ENCODE measurements at places on chromosomes 2 and 18. TPM values are rescaled to one million over a fixed set of nuclear protein-coding genes. Genes with fewer than 3 reads are reported as not detected.

DNA sequence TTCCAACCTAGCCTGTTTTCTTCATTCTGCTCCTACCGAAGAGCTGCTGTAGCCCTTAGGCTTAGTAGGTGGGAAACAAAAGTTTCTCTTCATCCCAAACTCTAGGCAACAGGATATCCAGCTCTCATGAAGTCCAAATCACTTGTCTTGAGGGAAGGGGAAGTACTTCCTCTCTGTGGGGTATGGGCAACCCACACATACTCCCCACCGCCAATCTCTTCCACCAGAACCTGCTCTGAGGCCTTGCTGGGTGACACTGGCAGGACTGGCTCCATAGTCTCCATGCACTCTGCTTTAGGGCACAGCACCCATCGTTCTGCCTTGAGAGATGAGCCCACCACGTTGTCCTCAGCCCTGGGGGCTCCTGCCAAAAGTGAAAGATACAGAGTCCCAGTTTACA, 173.0 kb downstream of the NCK2 start:
- DNase-seq: no peak

- no peak for DNase-seq
Measured at GRCh38 chr2:134866498-134867099, 28.2 kb downstream of the ACMSD start.

DNA sequence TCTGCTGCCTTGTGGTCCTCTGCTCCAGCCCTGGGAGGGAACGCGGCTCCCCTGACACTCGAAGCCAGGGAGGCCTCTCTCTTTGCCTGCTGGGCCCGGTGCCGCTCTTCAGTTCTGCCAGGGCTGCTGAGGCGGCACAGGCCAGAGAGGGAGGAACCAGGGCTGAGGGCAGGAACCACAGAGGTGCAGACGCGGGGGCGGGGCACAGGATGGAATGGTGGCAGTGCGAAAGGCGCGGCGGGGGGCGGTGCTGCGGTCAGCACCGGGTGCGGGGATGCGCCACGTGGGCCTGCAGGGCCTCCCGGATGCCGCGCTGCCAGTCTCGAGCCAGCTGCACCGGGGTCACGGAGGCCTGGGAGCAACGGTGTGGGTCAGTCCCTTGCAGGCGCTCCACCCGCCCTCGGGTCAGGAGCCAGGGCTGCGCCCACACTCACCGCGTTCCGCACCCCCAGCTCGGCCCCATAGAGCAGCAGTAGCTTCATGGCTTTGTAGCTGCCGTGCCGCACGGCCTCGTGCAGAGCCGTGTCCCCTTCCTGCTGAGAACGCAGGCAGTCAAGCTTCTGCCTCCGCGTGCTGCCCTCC, 4.4 kb downstream of the ANKRD23 start:
- DNase-seq: no peak

- no peak for DNase-seq
Measured at GRCh38 chr18:70235478-70235877, 30.0 kb upstream of the RTTN start.

DNA sequence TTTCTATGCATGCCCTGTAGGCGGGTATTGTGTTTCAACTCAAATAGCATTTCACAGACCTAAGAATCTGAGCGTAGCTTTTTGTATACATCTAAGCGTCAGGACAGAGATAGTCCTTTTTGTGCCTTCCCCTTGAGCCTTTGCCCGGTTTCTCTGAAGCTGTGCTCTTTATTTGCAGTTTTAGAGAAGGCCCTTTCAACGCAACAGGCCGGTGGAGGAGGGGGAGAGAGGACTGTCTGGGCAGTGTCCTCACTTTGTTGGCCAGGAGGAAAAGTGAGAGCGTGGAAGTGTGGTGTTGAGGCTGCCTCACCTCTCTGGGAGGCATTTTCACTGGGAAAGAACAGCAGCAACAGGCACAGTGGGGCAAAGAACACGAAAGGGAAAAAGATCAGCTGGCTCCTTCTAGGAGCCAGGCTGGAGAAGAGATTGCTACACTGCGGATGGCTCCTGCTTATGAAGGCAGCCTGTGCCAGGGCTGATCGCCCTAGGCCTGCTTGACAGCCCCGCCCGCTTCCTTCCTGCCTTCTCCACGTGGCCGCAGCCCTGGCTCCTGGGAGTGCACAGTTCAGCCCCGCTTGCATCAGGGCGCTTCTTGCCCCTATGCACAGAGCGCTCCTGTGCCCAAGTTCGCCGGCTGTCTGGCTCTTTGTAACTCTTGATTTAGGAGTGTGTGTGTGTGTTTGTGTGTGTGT, 195.6 kb upstream of the POU3F3 start:
- DNase-seq: no peak

DNA sequence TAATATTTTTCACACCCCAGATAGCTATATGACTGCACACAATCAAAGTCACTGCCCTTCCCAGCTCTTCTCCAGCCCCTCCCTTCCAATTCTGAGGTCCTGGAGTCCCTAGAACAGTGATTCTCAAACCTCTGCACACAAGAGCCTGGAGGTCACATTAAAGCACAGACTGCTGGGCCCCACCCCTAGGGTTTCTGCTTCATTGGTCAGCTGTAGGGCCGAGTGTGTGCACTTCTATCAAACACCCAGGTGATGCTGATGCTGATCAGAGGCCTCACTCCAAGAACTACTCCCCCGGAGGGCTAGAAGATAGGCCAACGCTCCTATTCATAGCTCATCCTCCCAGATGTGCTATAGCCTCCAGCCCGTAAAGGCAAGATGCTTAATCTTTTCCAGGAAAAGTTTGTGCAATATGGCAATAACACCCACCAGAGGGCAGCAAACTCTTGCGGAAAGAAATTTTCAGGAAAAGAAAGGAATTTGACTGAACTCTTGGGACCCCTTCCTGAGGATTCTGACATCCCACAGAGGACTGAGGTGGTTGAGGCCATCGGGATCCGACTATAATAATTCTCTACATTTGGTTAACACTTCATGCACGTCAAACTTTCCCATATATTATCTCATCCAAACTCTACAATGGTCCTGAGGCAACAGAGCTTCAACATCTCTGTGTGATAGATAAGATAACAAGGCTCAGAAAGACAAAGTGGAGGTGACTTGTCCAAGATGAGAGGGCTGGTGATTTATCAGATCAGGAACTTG, 194.2 kb upstream of the PKDCC start:
- no peak for DNase-seq

DNA sequence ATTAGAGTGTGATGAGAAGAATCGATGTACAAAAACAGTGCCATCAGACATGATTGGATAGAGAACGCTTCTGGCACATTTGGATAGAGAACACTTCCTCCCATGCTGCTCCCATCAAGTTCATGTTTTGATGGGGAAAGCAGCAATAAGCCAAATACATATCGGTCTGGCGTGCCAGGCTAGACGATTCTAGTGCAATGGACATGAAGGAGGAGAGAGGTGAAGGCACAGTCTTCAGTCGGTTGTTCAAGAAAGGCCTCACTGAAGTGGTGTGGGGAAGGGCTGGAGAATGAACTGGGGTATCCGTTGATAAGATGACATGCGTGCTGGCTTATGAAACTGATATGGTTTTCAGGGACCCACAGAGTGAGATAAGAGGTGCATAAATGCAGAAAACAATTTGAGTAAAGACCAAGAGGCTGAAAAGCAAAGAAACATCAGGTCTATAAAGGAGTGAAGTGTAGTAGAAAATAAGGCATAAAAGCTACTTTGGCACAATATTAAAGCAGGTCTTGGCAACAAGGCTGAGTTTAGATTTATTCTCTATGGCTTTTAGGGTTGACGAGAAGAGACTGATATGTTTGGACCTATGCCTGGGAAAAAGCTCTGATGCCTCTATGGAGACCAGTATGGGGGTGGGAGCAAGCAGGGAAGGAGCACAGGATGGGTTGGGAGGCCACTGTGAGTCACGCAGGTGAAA, 117.6 kb upstream of the PIEZO2 start:
- no peak for DNase-seq

GRCh38 chr2:38700113-38700785, 34.3 kb downstream of the GALM start:
- DNase-seq: no peak

GRCh38 chr2:119523952-119524694, at the start of gene SCTR:
TSS of gene SCTR (minus strand) at chr2:119524483. CDS start at chr2:119524226, 257 bp downstream.
- DNase-seq: no peak

DNA sequence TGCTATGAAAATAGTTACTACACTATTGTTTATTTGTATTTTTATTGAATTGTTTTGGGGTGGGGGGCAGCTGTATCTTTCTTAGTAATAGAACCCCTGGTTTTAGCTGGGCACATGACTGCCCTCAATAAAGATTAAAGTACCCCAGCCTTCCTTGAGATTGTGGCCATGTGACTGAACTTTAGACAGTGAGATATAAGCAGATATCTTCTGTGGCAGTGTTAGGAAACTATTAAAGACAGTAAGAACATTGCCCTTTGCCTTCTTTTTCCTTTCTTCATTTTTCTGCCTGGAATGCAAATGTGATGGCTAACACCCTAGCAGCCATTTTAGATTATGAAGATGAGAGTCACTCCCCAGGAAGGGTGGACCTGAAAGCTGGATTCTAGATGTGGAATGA, 47.9 kb upstream of the AKAIN1 start:
- no peak for DNase-seq

DNA sequence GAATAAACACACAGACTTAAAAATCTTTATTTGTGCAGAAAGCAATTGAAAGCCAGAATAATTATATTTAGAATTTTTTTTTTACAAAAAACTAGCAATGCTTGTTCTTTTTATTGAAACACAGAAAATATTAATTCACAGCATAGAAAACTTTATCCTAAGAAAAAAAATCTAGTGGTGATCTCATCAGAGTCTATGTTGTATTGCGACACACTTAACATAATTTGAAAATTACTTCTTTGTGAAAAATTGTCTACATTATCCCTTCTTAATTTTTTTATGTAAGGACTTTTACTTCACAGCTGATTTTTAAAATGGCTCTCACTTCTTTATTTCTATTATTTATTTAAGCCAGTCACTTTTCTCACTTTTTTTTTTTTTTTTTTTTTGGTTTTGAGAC, 103.4 kb downstream of the LDLRAD4 start:
- no peak for DNase-seq

DNA sequence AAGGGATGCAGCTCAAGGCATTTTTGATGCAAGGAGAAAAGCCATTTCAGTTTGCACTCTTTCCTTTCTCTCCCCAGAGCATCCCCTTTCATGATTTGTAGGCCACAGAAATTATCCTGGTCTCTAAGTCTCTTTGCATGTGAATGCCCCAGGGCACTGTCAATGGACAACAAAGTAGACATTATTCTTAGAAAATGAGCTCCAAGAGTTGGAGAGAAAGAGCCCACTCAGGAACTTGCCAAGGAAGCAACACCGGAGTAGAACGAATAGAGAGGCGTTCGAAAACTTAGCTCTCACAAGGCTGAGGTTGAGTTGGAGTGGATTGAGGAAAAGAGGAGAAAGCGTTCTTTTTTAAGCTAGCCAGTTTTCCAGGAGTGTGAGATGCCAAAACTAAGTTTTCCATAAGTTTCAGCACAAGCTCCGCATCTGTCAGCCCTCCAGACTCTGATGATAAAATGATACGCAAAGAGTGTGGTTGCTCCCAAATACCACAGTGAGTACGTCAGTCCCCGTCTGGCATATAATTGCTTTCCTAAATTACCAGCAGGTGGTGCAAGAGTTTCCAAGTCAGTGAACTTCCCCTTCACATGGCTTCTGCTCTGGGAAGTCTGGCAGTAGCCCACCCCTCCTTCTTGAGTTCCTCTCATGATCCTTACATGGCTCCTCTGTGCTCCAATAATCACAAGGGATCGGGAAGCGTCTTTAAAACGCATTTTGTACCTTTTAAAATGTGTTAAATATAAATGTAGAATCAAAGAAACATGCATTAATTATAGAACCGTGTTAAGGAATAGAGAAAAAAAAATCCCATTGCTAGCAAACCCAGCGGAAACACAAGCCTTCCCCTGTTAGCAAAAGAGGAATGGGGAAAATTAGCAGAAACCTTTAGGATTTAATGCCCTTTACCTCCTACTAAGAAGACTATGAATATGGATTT, 1060.6 kb upstream of the FANCL start:
- DNase-seq: no peak

DNA sequence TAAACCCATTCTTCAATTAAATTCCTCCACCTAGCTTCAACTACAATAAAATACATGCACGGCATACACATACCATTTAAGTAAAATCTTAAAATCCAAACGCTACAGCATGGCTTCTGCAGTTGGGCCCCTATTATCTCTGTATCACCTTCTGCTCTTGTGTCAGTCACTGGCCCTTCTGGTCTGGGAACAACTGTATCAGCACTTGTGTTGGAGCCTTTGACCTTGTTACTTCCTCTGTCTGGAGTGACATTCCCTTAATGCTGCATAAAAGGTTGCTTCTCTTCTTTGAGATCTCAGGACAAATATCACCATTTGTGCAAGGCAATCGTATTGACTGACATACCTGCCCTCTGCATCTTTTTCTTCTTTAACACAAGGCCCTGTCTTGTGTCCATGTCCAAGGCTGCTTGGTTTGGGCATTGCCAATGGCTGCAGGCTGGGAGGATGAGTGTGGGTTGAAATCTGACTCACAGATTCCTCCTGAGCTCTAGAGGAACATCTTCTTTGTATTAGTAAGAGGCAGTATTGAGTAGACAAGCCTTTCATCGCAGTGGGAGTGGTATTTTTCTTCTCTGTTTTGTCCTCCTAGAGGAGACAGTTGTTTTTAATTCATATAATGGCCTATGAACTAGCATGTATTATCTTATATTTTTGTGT, 267.8 kb upstream of the TRIB2 start:
- no peak for DNase-seq

- no peak for DNase-seq
Measured at GRCh38 chr2:19900931-19901441, 797 bp downstream of the TTC32 start.

DNA sequence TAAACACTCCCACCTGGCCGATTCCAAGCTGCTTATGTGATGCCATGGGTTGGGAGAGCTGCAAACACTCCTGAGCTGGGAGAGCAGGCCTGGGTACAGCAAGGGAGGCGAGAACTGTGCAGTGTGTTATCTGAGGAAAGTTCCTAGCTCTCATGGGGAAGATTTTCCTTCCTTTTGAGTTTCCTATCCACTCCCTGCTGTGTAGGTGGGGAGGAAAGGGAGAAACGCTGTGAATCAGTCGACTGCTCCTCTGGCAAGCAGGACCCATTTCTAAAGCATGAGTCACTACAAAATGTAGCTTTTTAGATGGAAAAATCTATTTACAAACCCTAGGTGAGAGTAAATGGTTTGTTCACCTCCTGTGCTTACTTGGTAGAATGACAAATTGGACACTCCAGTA, 80.4 kb downstream of the SH3RF3 start:
- no peak for DNase-seq

GRCh38 chr2:197809064-197809463, 4.7 kb downstream of the PLCL1 start:
- DNase-seq: no peak

GRCh38 chr2:144086965-144087364, 433.0 kb downstream of the ZEB2 start:
- DNase-seq: no peak

- DNase-seq: no peak
Measured at GRCh38 chr2:8767324-8767723, 70.1 kb downstream of the KIDINS220 start.

DNA sequence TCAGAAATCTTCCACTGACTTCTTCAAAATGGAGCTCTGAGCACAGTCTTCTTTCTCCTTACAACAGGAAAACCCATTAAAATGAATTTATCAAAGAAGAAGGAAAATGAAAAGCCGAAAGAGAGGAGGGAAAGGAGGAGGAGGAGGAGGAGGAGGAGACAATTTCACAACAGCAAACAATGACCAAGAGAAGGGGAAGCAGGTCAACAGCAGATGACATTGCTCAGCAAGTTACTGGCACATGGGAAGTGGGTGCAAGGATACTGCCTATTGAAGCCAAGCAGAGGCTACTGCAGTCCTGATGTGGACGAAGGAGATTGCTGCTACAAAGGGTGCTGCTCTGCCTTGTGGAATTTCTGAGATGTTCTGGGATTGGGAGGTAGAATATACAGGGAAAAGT, 268.2 kb upstream of the FBXO11 start:
- no peak for DNase-seq

IL1RN gene
- 8.6 TPM for total RNA-seq

CGREF1 gene
- 19.8 TPM for total RNA-seq

PSTPIP2 gene
- 11.9 TPM for total RNA-seq

KHK gene
- total RNA-seq: 2.6 TPM
